ENCODE measurements at places on chromosomes 2 and 18. TPM values are rescaled to one million over a fixed set of nuclear protein-coding genes. Genes with fewer than 3 reads are reported as not detected.

The CCDC68 gene
- total RNA-seq, result not detected

The SLC39A10 gene
- total RNA-seq, result 54.1 TPM

The SCN9A gene
- 4.7 TPM for total RNA-seq

The LYPD6 gene
- 10.4 TPM for total RNA-seq

The CTAGE1 gene
- not detected for total RNA-seq

The UGT1A3 gene
- total RNA-seq, result not detected

DNA sequence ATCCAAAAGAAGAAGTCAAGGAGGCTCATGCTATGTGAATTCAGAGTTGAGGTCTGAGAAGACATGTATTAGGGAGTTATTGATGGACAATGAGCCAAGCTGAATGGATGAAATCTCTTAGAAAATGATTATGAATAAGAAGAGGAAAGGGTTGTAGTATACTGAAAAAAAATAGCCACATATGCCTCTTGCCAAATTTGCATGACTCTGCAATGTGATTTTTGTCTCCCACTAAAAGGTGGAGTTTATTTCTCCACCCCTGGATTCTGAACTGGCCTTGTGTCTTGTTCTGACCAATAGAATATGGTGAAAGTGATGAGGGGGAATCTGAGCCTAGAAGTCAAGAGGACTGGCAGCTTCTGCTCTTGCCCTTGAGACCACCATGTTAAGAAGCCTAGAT, 8.6 kb upstream of the ERICH2 start:
- peaks cover 7% of the 10 kb centered on the region for H3K4me1 ChIP-seq
- no peak for DNase-seq
- H3K27ac ChIP-seq, result no peak overlapping the region
- H3K36me3 ChIP-seq, result no peaks in the 10 kb centered on the region
- no peak overlapping the region for H3K4me3 ChIP-seq

DNA sequence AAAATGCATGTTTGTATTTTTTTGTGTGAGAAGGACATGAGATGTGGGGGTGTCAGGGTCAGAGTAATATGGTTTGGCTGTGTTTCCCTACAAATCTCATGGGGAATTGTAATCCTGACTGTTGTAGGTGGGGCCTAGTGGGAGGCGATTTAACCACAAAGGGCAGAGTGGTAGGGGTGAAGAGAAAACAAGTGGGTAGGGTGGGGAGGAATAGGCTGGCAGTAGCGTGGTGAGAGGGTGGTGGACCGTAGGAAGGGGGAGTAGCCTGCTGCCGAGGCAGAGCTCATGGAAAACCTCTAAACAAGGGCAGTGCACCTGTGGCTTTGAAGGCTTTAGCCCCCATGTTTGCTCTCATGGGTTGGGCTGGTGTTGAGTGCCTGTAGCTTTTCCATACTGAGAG, 152.8 kb upstream of the ZNF519 start:
- H3K4me3 ChIP-seq, result no peak overlapping the region
- H3K36me3 ChIP-seq, result no peaks in the 10 kb centered on the region
- no peaks in the 10 kb centered on the region for H3K4me1 ChIP-seq
- no peaks in the 10 kb centered on the region for H3K27me3 ChIP-seq
- H3K27ac ChIP-seq, result no peak overlapping the region

DNA sequence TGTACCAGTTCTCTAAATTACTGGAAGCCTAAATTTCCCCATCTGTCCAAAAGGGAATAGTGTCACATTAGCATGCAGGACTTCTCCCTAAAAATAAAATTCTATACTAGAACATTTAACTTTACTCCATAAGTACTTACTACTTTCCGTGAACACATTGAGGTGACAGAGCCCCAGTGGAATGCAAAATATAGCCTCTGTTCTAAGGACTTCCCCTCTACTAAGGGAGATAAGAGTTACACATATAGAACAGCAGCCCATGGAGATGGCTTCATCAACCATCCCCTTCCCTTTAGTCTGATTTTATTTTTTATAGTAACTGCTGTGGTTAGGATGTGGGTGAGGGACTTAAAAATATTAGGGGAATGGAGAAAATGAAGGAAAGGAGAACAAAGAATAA, 68.9 kb upstream of the STPG4 start:
- H3K4me1 ChIP-seq, result peaks cover 55% of the 10 kb centered on the region
- no peak for DNase-seq
- no peaks in the 10 kb centered on the region for H3K36me3 ChIP-seq
- no peaks in the 10 kb centered on the region for H3K27me3 ChIP-seq

GRCh38 chr2:190607657-190608357, 41.1 kb upstream of the NAB1 start:
- H3K27ac ChIP-seq, result no peak overlapping the region
- no peak overlapping the region for H3K4me3 ChIP-seq
- H3K4me1 ChIP-seq, result peaks cover 3% of the 10 kb centered on the region
- H3K36me3 ChIP-seq, result no peaks in the 10 kb centered on the region
- no peaks in the 10 kb centered on the region for H3K27me3 ChIP-seq

- no peak overlapping the region for H3K4me3 ChIP-seq
- no peaks in the 10 kb centered on the region for H3K36me3 ChIP-seq
- H3K27ac ChIP-seq, result no peak overlapping the region
- H3K27me3 ChIP-seq, result no peaks in the 10 kb centered on the region
- H3K4me1 ChIP-seq, result no peaks in the 10 kb centered on the region
Measured at GRCh38 chr2:143926736-143927135, 593.2 kb downstream of the ZEB2 start.

GRCh38 chr2:69253112-69253511, 133.9 kb downstream of the GFPT1 start:
- H3K4me1 ChIP-seq, result peaks cover 36% of the 10 kb centered on the region
- H3K27me3 ChIP-seq, result no peaks in the 10 kb centered on the region
- 0 out of 2 replicates have a peak, but pooled peaks cover 4% of the 10 kb centered on the region for H3K36me3 ChIP-seq
- H3K27ac ChIP-seq, result peak overlapping the region; percentile 47

DNA sequence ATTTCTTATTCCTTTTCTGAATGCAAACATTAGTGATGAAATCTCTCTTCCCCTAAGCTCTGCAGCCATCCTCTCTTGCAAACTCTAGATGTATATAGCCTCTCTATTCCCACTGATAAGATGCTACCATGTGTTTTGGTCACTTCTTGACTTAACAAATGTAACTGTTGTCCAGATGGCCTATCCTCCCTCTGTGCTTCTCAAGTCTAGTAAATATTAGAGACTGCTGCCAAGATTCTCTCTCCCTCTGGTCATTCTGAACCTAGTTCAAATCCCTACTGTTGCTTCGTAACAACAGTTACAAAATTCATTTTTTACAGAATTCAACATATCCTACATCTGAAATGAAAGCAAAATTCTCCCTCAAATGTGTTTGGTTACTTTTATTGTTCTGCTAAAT, 156.6 kb downstream of the TXNL1 start:
- no peaks in the 10 kb centered on the region for H3K36me3 ChIP-seq
- H3K4me3 ChIP-seq, result no peak overlapping the region
- H3K27me3 ChIP-seq, result no peaks in the 10 kb centered on the region
- no peak for DNase-seq
- no peak overlapping the region for H3K27ac ChIP-seq

DNA sequence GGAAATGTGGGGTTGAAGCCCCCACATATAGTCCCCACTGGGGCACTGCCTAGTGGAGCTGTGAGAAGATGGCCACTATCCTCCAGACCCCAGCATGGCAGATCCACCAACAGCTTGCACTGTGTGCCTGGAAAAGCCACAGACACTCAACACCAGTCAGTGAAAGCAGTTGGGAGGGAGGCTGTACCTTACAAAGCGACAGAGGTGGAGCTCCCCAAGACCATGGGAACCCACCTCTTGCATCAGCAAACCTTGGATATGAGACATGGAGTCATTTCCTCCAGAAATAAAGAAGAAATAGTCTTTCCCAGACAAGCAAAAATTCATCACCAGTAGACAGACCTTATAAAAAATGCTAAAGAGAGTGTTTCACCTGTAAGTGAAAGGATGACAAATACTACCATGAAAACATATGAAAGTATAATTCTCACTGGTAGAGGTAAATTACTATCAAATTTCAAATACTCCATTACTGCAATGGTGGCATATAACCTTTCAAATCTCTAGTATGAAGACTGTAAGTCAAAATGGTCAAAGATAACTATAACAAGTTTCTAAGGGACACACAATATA, 152.6 kb upstream of the EPHA4 start:
- no peak overlapping the region for H3K4me3 ChIP-seq
- H3K4me1 ChIP-seq, result no peaks in the 10 kb centered on the region
- no peak overlapping the region for H3K27ac ChIP-seq
- H3K36me3 ChIP-seq, result no peaks in the 10 kb centered on the region
- no peak for DNase-seq

- no peak overlapping the region for H3K4me3 ChIP-seq
- H3K36me3 ChIP-seq, result no peaks in the 10 kb centered on the region
- no peaks in the 10 kb centered on the region for H3K4me1 ChIP-seq
Measured at GRCh38 chr2:212076456-212076855, 462.1 kb downstream of the ERBB4 start.

DNA sequence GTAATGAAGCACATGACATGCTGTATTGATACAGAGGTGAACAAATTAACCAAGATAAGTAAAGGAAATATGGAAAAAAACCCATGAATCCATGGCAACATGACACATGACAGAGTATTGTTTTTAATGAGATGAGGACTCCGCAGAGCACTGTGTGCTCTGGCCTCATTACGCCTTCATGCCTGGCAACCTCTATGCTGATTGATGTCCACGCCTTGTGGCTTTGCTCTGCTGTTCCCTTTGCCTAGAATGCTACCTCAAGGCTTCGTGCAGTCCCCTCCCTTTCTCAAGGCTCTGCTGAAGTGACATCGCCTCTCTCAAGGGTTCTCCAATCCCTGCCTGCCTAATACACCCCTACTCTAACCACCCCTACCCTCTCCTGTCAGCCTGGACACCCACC, 8.4 kb downstream of the SIGLEC15 start:
- peaks cover 4% of the 10 kb centered on the region for H3K4me1 ChIP-seq
- H3K4me3 ChIP-seq, result no peak overlapping the region
- no peaks in the 10 kb centered on the region for H3K27me3 ChIP-seq
- no peaks in the 10 kb centered on the region for H3K36me3 ChIP-seq
- no peak for DNase-seq
- H3K27ac ChIP-seq, result no peak overlapping the region

DNA sequence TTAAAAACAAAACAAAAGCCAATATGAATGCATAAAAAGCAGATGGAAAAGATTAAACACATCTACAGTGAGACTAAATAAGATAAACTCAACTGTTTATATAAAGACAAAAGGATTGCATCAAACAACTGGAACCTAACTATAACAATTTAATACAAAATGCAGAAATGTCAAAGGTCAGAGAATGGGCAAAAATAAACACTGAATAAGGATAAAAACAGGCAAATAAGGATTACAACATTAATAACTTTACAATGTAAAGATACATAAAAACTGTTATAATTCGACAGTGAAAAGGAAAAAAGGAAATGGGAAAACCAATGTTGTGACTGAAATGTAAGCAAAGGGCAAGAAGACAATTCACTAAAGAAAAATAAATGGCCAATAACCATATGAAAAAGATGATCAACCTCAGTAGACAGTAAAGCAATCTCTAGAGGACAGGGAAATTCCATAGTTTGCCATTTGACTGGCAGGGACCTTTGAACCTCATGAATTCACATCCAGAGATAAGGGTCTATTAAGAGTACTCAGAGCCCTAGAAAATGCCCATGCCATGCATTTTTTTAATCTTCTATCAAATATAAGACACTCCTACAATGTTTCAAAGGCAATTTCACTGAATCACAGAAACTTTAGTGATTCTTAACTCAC, 83.7 kb downstream of the TMEM131 start:
- peaks cover 5% of the 10 kb centered on the region for H3K4me1 ChIP-seq
- no peak overlapping the region for H3K4me3 ChIP-seq
- H3K27ac ChIP-seq, result no peak overlapping the region
- DNase-seq, result no peak
- no peaks in the 10 kb centered on the region for H3K36me3 ChIP-seq

DNA sequence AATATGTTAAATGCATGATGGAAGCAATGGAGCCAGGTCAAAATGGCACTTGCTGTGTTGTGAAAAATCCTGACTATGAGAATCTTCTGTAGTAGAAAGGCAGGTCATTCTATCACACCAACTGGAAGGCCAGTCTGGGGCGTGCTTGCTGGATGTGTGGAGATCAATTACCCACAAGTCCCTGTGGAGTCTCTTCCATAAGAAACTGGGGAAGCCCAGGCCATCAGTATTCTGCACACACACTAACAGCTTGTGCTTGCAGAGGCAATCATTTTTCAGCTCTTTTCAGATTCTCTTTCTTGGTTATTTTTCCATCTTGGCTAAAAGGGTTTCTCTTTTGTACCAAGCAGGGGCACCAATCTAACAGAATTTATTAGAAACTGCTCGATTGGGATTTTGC, 190.8 kb downstream of the SLC8A1 start:
- no peak overlapping the region for H3K4me3 ChIP-seq
- H3K36me3 ChIP-seq, result no peaks in the 10 kb centered on the region
- no peak overlapping the region for H3K27ac ChIP-seq
- H3K4me1 ChIP-seq, result no peaks in the 10 kb centered on the region
- DNase-seq, result no peak

- H3K36me3 ChIP-seq, result no peaks in the 10 kb centered on the region
- DNase-seq, result no peak
- H3K27me3 ChIP-seq, result peaks cover 6% of the 10 kb centered on the region
- H3K4me3 ChIP-seq, result no peak overlapping the region
Measured at GRCh38 chr2:239594019-239594771, 193.4 kb upstream of the HDAC4 start.

DNA sequence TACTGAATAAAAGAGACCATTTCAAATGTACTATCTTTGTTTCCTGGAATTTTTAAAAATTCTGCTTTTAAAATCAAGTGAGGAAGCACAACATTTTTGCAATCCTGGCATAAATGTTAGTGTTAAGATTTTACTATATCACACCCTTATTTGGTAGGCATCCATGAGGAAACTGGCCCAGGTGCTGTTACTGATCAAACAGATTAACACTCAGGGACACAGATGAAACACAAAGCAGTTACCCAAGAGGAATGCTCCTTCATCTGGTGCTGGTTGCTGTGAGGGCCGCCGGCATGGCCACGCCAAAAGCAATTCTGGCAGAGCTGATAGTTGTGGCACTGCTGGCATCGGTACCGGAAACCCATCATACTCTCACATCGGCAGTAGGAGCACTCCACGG, 96.8 kb downstream of the DTNB start:
- H3K4me3 ChIP-seq, result no peak overlapping the region
- no peaks in the 10 kb centered on the region for H3K27me3 ChIP-seq
- no peak overlapping the region for H3K27ac ChIP-seq
- no peak for DNase-seq
- peaks cover 9% of the 10 kb centered on the region for H3K36me3 ChIP-seq

- no peaks in the 10 kb centered on the region for H3K36me3 ChIP-seq
- no peaks in the 10 kb centered on the region for H3K27me3 ChIP-seq
- peaks cover 4% of the 10 kb centered on the region for H3K4me1 ChIP-seq
Measured at GRCh38 chr2:233248999-233249398, 2.5 kb upstream of the ATG16L1 start.

GRCh38 chr2:38178556-38179419, 102.8 kb upstream of the CYP1B1 start:
- H3K27ac ChIP-seq, result no peak overlapping the region
- H3K4me3 ChIP-seq, result no peak overlapping the region
- DNase-seq, result no peak
- H3K36me3 ChIP-seq, result no peaks in the 10 kb centered on the region
- H3K4me1 ChIP-seq, result no peaks in the 10 kb centered on the region
- H3K27me3 ChIP-seq, result no peaks in the 10 kb centered on the region
